ENCODE measurements at places on chromosomes 11 and 22.

- DNase-seq, result no peak
Observed at GRCh38 chr11:29452146-29452545, 564.7 kb downstream of the KCNA4 start.

DNA sequence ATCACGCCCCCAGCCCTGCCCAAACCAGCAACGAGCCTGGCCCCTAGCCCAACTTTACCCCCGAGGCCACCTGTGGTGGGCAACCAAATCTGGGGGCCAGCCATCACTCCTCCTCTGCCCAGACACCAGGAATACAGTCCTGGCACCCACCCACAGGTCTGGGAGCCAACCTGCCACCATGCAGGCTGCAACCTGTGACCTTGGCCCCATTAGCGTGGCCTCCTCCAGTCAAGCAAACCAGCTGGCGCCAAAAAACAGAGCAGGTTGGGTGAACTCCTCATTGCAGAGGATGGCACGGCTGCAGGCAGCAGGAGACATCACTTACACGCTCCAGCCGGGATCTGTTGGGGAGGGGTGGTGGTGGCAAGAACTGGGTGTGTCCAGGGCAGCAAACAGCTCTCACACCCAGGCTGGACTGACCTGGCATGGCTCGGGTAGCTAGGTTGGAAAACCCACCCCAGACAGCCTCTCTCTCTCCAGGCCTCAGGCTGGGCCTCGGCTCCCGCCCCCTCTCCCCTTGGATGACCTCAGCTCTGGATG, 65.5 kb upstream of the TCF20 start:
- DNase-seq, result no peak

DNA sequence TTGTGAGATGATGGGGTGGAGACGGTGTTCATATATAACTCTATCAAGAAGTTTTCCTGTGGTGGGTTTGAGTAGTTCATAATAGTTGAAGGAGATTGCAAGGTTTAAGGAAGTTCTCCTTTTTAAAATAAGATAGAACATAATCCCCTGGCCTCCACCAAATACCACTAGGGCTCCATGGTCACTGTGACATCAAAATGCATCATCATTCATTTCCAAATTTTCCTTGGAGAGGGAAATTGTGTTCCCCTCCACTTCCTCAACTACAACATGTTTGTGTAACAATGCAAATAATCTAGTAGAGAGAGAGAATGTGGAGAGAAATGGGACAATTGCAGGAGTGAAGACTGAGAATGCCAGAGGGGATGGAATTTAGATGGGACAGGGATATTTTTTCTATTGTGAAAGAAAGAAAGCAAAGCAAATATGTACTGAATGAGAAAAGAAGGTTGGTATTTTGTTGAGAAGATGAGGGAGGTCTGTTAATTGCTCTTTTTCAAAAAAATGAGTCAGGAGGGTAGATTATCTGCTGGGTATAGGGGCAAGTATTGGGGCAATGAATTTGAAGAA, 33.4 kb upstream of the ZBED5 start:
- no peak for DNase-seq

DNA sequence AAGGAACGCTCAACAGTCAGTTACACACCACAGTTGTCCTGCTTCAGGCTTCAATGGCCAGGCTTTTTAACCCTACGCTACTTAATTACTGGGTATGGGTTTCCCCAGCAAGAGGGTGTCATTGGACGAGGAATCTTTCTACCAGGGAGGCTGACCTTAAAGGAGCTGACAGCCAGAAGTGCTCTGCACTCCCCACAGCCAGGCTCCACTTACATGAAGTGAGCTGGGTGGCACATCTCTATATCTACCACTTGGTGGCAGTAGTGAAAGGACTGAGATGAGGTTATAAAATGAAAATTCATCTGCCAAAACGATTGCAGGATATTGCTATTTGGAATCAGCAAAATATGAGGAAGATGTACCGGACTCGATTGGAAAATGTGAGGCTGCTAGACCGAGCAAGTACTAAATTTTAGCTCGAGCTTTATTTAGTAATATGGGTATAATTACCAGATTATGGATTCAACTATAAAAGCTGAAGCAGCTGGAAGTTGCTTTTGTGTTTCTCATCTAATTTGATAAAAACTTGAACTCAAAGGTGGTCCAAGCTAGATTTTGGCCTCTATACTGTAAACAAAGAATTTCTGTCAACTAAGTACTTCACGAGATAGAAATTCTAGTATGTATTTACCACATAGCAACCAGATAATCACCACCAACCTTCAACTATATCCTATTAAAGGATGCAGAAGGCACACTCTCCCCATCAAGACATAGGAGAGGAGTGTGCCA, 53.9 kb upstream of the CEP126 start:
- DNase-seq, result peak; percentile 3

Measured in activated T-cell treated with anti-CD3 and anti-CD28 coated beads for 4 hours (primary cell).